Motor neuron (in vitro differentiated cells): ENCODE measurements at places on chromosomes 13 and 19.

DNA sequence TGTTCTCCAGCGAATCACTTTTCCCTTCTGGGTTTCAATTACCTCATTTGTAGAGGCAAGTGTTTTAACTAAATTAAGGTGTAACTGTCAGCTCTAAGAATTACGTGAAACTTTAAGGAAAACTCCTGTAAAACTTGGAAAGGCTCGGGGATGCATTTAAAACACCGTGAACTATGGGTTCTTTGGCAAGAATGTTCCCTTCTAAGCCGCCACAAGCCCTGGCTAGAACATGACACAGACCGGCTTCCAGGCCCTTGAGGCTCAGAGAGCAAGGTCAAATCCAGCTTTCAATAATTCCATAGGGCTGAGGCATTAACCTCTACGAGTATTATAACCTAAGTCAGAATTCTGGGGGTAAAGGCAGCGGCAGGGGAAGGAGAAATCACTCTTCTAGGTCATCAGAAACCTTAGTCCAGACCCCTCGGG is 685 bp downstream of the VWA8 start:
- peak; percentile 5 for ATAC-seq

DNA sequence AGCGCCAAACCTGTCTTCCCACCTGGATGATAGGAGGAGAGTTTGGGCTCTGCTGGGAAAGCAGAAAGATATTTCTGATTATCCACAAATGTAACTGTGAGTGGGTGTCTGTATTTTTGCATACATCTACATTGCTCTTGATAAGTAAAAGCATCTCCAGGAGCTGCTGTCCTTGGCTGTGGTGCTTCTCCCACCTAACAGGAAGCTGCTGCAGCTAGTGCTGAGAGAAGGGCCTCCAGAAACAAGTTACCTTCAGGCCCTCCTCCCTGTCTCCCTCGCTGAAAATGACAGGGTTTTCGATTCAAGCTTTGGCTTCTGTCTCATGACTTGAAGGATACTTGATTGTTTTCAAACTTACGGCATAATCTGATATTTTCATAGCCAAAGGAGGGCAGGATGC is 90.1 kb downstream of the FOXO1 start:
- ATAC-seq = no peak

DNA sequence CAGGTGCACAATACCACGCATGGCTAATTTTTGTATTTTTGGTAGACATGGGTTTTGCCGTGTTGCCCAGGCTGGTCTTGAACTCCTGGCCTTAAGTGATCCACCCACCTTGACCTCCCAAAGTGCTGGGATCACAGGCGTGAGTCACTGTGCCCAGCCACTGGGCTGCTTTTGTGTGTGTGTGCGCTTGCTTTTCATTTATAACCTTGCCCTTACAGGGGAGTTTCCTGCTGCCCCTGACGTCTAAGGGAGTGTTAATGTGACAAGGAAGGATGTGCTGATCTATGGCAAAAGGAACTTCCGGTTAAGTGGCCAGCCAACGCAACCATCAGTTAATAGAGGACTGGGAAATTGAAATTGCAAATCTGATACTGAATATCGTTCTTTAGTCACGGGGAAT is 57.7 kb downstream of the ING1 start:
- peak; percentile 18 for ATAC-seq

- no peak for ATAC-seq
Measured at GRCh38 chr13:54183166-54183565, 1154.6 kb downstream of the OLFM4 start.

DNA sequence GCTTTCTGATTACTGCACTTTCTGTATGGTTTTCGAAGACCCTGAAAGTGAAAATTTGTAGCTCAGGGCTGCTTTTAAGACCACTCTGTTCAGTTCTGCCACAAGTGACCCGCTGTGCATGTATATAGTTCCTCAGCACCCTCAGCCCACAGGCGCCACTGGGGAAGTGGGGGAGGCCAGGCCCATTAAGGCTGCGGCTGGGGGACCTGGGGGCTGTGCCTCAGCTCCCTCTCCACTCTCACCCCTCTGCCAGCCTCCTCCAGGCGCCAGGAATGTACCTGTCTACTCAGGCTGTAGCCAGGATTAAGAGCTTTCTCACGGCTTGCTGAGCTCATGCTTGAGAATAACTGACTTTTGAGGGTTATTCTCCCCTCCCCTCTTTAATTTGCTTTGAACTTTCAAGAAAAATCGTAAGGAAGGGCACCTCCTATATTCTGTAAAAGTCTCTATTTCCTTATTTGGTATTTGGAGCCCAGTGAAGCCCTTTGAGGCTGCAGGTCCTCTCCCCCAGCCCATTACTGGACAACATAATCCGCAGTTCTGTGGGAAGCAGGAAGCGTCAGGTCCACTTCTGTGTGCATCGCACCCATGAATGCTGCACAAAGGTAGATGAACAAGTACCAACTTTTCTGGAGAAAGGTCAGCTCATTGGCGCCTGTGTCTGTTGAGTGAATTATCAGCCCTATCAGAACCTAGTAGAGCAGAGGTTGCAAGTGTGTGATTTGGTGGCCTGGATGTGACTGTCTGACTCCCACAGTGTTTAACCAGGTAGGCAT is 29.6 kb downstream of the GJA3 start:
- ATAC-seq = no peak

- peak; percentile 8 for ATAC-seq
Measured at GRCh38 chr19:56314018-56314380, 640 bp downstream of the ZSCAN5A start.

GRCh38 chr19:12912571-12912970 is 6.5 kb downstream of the SYCE2 start:
- peak; percentile 45 for ATAC-seq

GRCh38 chr19:33316541-33317264 is 14.4 kb upstream of the CEBPA start:
- ATAC-seq = no peak

- no peak for ATAC-seq
Measured at GRCh38 chr13:113036401-113036800, 67.4 kb downstream of the MCF2L start.
